ENCODE measurements at places on chromosomes 2 and 18. TPM values are rescaled to one million over a fixed set of nuclear protein-coding genes. Genes with fewer than 3 reads are reported as not detected.

Gene GCA
- total RNA-seq: 6.4 TPM

Gene ADD2
- not detected for total RNA-seq

Gene NLRC4
- not detected for total RNA-seq

Gene SLC4A5
- 1.5 TPM for total RNA-seq

Gene IL1R1
- 7.7 TPM for total RNA-seq

Gene SLC16A14
- total RNA-seq: 0.51 TPM
